Tongue (tissue), 3 donors: ENCODE measurements at places on chromosomes 16 and 17.

- DNase-seq: no peak
Measured at GRCh38 chr16:11010575-11011221, 66.3 kb downstream of the CLEC16A start.

DNA sequence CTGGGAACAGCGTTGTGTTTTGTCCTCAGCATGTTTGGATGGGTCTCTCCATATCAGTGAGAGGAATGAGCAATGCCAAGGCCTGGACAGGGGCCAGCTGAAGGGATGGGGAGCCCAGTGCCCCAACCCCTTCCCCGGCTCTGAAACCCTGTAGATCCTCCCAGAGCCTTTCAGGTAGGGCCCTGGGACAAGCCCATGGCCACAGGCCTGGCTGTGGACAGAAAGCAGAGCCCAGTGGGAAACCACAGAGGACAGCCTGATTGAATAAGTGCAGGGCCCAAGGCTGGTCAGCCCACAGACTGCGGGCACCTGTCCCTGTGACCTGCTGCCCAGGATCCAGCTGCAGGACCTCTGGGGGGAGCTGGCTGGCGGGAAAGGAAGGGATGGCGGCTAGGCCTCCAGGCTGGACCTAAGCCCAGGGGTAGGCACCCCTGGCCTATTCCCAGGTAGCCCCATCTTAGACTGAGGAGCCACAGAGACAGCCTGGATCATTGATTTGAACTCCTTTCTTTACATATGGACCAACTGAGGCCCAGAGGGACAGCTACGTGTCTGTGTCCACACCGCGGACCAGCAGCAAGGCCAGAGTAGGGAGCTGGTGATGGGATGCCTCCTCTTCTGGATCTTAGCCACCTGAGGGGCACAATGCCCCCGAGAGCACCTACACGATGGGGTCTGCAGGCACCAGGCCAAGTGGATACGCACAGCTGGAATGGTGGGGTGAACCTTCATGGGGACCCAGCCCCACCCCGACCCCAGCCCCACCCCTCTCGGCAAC is 1.3 kb downstream of the CCDC102A start:
- no peak for DNase-seq

DNA sequence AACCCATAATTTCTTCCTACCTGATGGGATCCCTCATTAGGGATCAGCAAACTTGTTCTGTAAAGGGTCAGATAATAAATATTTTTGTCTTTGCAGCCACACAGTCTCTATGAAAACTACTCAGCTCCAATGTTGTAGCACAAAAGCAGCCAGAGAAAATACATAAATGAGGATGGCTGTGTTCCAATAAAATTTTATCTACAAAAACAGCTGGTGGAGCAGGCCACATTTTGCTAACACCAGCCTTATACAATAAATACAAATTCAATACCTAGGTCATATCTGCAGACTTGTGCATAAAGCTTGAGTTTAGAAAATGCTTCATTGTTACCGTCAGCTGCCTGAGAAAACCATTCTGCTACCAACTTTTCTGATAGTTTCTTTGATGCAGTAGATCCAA is 38.4 kb upstream of the INTS2 start:
- no peak for DNase-seq

DNA sequence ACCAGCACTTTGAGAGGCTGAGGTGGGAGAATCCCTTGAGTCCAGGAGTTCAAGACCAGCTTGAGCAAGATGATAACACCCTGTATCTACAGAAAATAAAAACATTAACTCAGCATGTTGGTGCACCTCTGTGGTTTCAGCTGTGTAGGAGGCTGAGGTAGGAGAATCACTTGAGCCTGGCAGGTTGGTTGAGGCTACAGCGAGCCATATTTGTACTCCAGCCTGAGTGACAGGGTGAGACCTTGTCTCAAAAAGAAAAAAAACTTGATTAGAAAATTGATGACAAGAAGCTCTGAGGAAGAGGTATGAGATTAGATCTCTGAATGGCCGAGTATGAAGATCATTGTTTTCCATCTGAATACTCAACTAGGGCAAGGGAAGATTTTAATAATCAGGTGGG is 31.0 kb downstream of the SCPEP1 start:
- no peak for DNase-seq

DNA sequence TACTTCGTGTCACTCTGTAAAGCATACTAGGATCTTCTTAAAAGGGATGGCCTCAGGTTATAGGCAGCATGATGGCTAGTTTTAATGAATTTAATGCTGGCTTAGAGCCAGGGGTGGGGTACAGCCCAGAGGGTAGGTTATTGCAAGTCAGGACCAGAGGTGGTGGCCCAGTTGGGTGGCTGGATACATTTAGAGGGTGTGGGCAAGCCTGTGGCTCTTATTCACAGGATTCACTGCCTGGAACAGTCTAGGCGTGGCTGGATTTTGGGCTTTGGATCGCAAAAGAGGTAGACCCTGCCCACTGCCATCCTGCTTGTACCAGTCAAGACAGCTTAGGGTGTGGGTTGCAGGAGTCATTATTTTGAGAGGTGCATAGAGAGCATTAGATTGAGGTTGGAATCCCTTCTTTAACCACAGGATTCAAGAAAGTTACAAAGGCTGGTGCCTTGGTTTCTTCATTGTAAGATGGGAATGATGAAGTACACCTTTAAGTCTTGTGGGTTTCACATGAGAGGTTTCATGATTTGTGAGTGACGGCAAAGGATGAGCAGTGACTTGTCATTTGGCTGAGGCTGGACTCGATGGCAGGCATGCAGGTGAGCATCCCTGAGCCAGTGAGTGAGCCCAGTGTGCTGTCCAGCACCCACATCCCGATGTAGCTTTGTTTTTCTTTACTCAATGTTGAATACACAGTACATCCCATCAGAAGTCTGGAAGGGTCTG is 85.2 kb downstream of the KSR1 start:
- no peak for DNase-seq

- no peak for DNase-seq
Measured at GRCh38 chr16:73526011-73526804, 478.3 kb upstream of the ZFHX3 start.

GRCh38 chr17:50598487-50598886 is 36.2 kb upstream of the ABCC3 start:
- DNase-seq: no peak

DNA sequence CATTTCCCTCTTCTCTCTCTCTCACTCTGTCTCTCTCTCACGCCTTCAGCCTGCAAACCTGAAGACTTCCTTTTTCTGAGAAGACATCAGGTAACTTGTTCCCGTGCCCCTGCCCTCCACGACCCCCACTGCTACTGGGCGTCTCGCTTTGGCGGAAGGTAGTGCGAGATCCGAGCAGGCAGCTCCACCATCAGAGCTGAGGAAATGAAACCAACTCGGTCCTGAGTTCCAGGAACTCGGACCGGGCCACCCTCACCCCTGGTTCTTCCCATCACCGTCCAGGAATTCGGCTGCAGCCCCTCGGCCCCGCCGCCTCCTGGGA is 585 bp downstream of the MLKL start:
- no peak for DNase-seq

- no peak for DNase-seq
Measured at GRCh38 chr16:67277294-67277998, 1.9 kb upstream of the PLEKHG4 start.

GRCh38 chr17:76014100-76014924 is 12.8 kb downstream of the EVPL start:
- DNase-seq: peak; percentile 83

DNA sequence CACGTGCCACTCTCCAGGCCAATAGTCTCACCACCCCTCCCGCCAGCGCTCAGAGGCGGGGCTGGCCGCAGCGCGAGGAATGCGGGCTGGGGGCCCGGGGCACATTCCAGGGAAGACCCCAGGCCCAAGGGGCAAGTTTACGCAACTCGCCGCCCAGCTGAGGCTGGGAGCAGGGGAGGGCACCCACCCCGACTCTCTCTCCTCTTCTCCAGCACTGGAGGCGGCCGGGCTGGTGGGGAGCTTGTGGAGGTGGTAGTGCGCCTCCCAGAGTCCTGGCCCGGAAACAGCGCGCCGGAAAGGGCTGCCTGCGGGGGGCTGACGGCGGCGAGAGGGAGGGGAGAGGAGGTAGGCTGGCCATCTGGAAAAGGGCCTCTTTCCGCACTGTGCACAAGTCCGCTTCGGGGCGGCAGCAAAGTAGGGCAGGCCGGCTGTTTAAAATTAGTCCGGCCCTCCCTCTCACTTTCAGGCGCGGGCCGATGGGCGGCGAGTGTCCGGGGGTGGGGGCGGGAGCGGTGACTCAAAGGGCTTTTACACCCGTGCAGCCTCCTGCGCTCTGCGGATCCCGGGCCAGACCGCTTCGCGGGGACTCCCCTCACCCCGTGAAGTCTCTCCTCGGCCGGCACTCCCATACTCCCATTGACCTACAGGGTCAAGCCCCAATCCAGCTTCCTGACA is 1.1 kb downstream of the FHOD1 start:
- peak; percentile 87 for DNase-seq
